ENCODE measurements at places on chromosomes 7 and 10.

GRCh38 chr7:12320987-12321647 is 82.5 kb downstream of the VWDE start:
- DNase-seq, result no peak

- no peak for DNase-seq
Measured at GRCh38 chr7:132435016-132435990, 141.0 kb downstream of the PLXNA4 start.

GRCh38 chr7:34928052-34928451 is 109.2 kb downstream of the DPY19L1 start:
- DNase-seq, result no peak

GRCh38 chr10:30207485-30208052 is 141.5 kb downstream of the MTPAP start:
- DNase-seq, result no peak

GRCh38 chr7:1758028-1758858 is 88.2 kb downstream of the ELFN1 start:
- no peak for DNase-seq

DNA sequence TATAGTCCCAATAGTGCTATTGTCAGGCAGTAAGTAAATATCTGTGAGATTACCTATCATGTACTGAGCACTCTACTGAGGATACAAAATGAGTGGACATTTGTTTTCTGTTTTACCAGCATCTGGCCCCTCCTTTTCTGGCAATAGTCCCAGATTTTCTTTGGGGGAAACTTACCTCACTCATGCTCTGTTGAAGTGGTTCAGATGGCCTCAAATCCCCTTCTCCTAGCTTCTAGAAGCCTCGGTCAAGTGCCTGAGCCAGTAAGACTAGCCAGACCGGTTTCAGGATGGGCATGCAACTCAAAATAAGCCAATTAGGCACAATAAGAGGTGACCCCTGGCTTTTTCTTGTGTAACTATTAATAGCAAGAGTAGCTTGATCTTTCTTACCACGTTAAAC is 19.7 kb downstream of the TRDMT1 start:
- DNase-seq, result no peak

GRCh38 chr7:134826105-134826504 is 46.7 kb downstream of the CALD1 start:
- DNase-seq, result peak; percentile 29

DNA sequence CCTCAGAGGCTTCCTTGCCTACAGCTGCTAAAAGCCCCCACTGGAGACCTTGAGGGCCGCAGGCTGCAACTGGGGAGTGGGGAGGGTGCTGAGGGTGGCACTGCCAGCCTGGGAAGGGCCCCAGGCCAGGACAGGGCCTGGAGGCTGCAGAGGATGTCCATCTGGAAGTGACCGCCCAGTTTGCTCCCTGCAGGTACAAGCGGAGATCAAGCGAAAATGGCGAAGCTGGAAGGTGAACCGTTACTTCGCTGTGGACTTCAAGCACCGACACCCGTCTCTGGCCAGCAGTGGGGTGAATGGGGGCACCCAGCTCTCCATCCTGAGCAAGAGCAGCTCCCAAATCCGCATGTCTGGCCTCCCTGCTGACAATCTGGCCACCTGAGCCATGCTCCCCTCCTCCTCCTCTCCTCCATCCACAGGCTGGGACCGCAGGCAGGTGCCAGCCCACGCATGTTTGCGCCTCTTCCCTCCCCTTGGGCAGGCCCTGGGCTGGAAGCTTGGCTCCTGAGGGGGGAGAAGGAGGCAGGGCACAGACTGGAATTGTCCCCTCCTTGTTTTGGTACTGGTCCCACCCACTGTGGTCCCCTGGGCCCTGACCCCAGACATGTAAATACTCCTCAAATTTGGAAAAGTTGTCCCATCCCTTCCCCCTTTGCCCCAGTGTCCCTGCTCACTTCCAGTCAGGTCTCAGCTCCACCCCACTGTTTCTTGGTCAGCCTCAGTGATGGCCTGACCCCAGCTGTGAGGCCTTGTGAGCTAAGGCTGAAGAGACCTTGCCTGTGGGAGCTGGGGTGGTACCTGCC is 54.4 kb downstream of the ADCYAP1R1 start:
- no peak for DNase-seq

DNA sequence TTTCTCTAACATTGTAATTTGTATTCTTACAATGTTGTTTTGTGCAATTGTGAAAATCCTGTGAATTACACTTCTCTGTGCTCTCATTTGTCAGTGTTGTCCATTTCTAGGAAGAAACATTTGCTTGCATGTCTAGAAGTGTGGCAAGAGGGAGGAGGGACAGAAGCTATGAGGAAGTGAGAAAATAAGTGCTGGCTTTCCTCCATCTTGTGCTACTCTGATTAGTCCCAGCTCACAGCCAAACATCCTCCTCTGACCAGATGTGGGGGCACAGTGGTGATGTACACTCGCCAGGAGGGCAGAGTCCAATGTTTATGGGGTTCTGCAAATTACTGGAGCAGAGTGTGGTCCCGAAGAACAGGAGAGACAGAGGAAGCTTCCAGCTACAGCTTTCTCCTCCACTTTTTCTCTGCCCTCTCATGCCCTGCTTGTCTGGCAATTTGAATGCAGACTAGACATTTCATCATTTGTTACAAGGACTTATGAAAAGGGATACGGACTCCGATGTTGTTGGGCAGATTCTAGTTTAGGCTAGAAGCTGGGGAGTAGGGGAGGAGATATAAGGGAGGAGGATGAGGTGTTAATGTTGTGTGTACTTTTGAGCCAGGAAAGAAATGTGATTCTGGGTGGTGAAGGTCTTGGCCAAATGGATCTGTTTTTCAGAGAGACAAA is 131.0 kb upstream of the C1GALT1 start:
- DNase-seq, result no peak

- no peak for DNase-seq
Measured at GRCh38 chr10:102113956-102114857, 6.0 kb downstream of the LDB1 start.

GRCh38 chr7:156021471-156021870 is 209.2 kb upstream of the SHH start:
- no peak for DNase-seq

GRCh38 chr10:132188331-132188730 is 1.6 kb downstream of the DPYSL4 start:
- no peak for DNase-seq

- DNase-seq, result no peak
Measured at GRCh38 chr7:1181640-1182039, 21.6 kb upstream of the ZFAND2A start.

- peak; percentile 73 for DNase-seq
Measured at GRCh38 chr7:44767912-44768627, 19.4 kb downstream of the ZMIZ2 start.

- DNase-seq, result no peak
Measured at GRCh38 chr7:40263752-40264390, 129.1 kb downstream of the SUGCT start.

DNA sequence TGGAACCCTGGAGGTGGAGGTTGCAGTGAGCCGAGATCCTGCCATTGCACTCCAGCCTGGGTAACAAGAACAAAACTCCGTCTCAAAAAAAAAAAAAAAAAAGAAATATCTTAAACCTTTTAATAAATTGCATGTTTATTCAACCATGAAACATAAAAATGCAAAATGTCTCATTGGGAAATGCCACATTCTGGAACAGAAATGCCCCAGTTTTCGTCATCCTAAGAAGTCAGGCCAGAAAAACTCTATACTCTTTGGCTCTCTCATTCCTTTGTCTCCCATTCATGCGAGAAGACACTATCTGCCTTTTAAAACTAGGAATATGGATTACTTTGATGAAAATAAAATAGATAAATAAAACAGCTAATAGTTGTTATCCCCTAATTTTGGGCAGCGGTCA is 21.5 kb upstream of the ABLIM1 start:
- DNase-seq, result no peak

GRCh38 chr7:69177941-69178494 is 420.3 kb upstream of the AUTS2 start:
- no peak for DNase-seq

DNA sequence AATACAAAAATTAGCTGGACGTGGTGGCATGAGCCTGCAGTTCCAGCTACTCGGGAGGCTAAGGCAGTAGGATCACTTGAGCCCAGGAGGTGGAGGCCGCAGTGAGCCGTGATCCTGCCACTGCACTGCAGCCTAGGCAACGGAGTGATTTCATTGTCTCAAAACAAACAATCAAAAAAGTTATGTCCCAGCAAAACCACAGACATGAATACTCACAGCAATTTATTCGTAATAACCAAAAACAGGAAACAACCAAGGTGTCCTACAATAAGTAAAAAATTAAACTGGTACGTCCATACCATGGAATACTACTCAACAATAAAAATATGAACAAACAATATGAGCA is 11.6 kb upstream of the CYTH3 start:
- no peak for DNase-seq

DNA sequence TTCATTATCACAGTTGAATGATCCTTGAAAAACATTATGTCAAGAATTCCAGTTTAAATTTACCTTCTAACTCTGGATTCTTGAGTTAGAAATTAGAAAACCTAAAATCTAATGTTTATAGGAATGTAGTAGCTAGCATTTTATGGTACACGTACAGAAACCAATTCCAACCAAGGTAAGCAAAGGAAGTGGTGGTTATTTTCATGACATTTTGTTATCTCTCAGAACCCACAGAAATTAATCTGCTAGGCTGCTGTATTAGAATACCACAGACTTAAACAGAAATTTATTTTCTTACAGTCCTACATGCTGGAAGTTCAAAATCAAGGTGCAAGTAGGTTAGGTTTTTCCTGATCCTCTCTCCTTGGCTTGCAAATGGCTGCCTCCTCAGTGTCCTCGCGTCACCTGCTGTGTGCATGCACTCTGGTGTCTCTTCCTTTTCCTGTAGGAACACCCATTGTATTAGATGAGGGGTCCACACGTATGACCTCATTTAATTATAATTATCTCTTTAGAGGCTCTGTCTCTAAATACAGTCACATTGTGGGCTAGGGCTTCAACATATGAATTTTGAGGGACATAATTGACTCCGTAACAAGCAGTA is 8.5 kb upstream of the CSTF2T start:
- DNase-seq, result no peak

- DNase-seq, result no peak
Measured at GRCh38 chr10:71740069-71740653, 20.6 kb upstream of the C10orf105 start.

Data from smooth muscle cell of the brain vasculature (primary cell).